ENCODE measurements at places on chromosomes 1 and 21. TPM values are rescaled to one million over a fixed set of nuclear protein-coding genes. Genes with fewer than 3 reads are reported as not detected.

GRCh38 chr21:35044128-35044527 lies 5.0 kb downstream of the RUNX1 start:
- DNase-seq = no peak

GRCh38 chr1:47184090-47184821 lies 5.6 kb downstream of the PDZK1IP1 start:
- DNase-seq = no peak

DNA sequence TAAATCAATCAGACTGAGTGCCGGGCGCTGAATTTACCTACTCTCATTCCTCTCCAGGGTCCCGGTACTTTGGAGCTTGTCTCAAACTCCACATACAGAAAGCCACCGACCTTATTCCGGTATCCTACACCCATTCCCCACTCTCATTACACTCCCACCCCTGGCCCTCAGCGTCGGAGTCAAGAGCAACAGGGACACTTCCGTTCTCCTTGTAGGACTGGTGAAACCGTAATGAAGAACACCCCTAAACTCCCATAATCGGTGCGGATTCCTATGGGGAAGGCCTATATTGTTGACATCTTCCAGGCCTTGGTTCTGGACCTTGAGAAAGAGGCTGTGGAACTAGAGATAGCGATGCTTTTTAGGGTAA lies 798 bp downstream of the ZBED6 start:
- no peak for DNase-seq

DNA sequence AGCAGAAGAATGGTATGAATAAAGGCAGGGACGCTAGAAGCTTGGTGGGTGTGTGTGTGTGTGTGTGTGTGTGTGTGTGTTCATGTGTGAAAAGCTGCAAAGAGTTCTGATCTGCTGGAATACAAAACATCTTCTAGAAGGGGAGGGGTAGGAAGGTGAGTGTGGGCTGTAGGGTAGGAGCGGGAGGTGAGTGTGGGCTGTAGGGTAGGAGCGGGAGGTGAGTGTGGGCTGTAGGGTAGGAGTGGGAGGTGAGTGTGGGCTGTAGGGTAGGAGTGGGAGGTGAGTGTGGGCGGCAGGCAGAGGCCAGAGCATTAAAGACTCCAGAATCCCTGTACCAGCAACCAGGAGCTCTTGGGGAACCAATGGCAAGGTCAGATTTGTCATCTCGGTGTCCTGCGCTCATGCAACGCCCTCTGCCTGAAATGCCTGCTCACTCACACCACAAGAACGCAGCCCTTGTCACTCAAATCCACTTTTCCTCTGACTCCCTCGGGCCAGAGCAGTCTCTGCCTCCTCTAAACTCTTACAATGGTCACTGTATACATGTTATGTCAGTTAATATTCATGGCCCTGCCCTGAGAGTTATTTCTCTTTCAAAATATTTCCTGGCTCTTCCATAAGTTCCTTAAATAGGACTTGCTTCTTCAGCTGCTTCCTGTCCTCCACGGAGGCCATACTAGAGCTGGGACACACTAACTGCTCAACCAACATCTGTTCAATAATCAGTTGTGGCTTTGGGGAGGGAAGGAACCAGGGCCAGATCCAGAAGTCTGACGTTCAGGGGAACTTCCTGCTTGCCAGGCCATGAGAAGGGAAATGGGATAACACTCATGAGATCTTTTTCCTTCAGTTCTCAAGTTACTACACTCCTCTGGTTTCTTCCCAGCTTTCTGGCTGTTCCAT lies 53.6 kb upstream of the ZNF644 start:
- no peak for DNase-seq

DNA sequence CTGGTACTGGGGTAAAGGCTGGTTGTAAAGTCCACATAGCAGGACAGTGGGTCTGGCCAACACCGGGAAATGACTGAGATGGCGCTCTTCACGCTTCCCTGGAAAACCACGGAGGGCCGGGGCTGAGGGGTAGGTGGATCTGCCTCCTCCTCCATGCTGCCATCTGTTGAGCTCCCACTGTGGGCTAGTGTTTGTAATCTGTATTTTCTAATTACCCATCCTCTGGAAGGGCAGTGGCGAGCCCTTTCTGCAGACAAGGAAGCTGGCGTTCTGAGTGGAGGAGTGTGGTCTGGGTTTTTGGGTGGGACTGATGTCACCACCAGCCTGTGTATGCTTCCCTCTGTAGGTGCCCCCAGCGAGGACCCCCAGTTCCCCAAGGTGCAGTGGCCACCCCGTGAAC lies 34.1 kb upstream of the LHX4 start:
- no peak for DNase-seq

GRCh38 chr21:43928222-43929125 lies 63.5 kb downstream of the AGPAT3 start:
- no peak for DNase-seq

Gene FNDC5
- total RNA-seq = 0.28 TPM

Gene FASLG
- 0.21 TPM for total RNA-seq
